ENCODE measurements at places on chromosomes 7 and 10.

GRCh38 chr7:100085515-100085914 lies 3.3 kb upstream of the COPS6 start:
- no peak for DNase-seq

DNA sequence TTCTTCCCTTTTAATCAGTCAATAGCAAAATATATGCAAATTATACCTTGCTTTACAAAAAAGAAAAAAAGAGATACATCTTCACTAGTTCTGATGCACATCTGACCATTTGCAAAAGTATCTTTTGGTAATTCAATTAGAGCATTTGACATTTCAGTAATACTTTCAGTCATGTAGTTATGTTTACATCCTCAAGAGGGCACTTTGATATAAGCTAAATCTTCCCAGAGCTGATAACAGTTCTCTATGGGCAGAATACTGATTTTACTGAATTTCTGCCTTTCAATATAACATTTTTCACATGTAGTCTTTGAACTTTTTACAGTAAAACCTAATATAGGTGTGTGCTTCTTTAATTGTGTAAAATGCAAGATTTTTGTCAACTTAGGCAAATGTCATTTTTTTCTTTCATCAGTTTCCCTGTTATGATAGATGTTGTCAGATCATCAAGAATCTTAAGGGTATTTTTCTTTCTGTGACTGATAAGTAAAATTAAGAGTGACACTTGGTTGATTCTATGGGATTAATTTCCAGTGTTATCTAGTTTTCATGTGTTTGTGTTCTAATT lies 703.5 kb upstream of the SEMA3D start:
- DNase-seq = peak; percentile 23

DNA sequence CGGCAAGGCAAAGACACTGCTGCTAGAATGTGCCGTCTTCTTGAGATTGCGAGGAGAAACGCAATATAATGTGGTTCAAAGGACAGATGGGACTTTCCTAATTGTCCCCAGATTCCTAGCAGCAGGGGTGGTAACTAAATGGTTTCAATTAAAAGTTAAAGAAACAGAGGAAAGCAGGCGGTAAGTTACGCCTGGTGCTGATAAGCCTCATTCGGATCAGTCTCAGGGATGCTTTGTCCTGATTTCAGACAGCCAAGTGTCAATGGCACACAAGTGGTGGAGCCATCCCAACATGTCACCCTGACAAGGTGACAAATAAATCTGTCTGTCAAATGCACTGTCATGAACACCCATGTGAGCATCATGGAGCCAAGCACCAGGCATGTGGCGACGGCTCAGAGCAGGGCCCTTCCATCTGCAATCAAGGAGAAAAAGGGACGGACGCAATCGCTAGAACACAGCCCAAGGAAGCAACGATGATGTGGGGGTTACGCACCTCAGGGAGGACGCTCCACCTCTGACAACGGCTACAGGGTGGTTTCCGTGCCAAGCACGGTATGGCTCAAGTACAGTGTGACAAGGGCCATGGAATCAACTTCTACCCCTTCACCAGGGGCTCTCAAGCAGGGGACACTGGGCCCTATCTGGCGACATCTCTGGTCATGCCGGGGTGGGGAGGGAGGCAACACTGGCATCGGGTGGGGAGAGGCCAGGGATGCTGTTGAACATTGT lies 66.2 kb downstream of the CTBP2 start:
- no peak for DNase-seq

DNA sequence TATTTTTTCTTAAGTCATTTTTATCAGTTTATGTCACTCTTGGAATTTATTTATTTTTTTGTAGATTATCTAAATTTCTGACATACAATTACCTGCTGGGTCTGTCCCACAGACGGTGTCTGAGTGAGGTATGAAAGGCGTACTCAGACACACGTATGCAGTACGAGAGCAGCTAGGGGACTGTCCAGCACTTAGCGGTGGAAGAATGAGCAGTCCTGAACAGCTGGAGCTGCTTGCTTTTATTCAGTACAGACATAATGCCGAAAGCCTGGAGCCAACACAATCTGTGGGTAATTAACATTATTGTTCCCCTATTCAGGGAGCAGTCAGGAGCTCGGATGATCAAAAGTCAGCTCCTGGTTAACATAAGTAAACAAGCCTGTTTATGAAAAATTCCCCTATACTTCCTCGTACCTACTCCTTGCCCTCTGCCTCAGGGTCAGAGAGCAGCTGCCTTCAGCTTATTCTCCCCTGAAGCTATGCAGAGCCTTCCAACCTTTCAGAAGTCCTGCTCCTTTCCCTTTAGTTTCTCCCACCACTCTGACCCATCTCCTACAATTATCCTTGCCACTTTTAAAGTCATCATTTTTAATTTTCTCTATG lies 488.0 kb upstream of the POM121L12 start:
- no peak for DNase-seq

GRCh38 chr7:102050864-102051460 lies 233.5 kb downstream of the CUX1 start:
- DNase-seq = no peak

DNA sequence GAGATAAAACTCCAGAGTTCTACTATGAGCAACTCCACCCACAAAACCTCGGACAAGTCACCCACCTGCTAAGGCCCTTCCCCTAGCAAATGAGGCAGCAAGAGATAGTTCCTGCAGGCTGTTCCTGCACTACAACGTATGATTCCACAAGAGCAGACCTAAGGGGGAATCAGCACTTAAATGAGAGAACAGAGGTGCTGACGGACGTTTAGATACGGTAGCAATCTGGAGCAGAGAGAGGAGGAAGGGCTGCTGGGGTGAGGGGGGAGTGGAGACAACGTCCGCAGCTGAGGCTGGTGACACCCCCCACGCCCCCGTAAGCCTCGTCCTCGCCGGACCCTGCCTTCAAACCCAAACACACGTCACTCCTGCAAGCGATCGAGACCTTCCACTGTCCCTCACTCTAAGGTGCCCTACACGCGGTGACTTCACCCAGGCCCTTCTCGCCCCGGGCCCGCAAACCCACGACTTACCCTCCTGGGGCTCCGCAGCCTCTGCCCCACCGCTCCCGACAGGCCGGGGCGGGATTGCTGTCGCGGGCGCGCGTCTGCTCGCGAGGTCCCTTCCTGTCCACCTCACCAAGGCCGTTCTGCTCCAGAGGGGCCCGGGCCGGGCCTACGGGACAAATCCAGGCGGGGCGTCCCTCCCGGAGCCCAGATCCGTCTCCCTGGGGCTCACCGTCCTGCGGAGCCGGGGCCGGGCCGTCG lies 635 bp downstream of the ZNF12 start:
- peak; percentile 13 for DNase-seq

DNA sequence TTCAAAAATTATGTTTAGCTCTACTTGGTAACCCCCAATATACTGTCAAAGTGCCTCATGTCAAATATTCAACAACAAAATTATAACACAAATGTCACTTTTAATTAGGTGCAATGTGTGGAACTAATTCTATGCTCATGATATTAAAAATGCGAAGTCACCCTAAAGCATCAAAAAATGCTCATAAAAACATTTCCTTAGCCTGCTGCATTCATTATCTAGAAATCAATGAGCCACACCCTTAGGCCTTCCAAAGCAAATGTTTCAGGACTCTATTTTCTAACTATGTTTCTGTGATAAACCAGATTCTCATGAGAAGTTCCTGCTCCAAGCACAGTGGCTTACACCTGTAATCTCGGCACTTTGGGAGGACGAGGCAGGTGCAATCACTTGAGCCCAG lies 75.0 kb upstream of the ANK3 start:
- no peak for DNase-seq

DNA sequence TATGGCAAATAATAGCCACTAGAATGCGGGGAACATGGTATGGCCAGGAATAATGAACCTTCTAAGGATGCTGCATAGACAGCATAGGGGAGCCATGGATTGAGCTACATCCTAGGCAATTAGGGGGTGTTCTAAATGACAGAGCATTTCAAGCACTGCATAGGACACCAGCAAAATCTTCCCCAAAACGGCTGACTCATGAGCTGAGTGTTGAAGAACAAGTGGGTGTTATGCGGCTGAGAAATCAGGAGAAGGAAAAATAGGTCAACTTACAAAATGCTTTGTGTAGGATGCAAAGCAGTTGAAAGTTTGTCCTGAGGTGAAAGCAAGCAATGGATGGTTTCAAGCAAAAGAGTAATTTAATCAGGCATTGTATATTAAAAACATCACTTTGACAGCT lies 1023.5 kb upstream of the C7orf33 start:
- DNase-seq = no peak

DNA sequence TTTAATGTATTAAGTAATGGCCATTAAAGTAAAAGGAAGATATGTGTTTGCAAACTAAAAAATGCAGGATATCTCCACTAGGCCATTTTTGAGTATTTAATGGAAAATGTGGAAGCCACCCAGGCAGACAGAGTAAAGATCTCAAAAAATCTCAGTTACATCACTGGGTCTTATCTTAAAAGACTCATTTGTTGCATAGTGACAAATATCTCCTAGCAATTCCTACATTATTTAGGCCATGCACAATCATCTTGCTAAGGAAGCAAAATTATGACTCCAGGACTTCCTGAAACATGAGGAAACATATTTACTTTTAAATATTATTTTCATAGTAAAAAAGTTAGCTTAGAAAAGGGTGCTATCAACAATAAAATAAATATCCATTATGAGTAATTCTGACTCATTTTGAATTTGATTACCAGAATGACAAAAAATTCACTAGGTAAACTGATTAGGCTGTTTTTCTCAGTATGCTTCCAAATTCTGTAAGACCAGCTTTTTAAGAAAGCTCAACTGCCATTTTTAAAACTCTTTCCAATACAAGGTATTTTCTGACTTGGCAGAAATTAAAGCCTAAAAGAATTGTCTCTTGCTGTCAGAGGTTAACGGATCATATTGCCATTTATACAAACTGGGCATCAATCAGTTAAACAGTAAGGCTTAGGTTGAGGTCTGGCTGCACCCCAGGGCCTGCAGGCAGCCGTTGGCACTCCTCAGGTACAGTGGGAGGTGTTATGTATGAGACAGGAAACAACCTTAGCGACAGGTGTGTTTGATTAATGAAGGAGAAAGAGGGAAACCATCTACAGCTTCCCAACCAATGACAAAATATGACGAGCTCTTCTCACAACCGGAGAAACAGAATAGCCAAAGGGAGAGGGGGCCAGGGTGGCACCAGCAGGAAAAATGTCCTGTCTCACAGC lies 31.8 kb downstream of the PCLO start:
- no peak for DNase-seq

- no peak for DNase-seq
These were observed 180.3 kb upstream of the MYO3A start for GRCh38 chr10:25753776-25754175.

- no peak for DNase-seq
These were observed 228.7 kb upstream of the KLF6 start for GRCh38 chr10:4013651-4014121.

DNA sequence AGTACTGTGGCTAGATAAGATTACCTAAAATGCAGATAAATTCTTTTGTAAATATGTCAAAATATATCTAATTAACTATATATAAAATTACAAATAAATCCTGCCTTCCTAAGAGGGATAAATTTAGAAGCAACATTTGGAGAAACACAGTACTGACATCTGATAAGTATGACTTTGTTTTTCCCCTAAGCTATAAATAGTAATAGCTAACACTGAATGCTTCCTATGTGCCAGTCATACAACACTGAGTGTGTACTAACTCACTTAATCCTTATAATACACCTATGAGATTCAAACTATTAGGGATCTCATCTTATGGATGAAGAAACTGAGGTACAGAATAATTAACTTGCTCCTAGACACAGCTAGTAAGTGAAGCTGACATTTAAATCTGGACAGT lies 733.4 kb downstream of the MAGI2 start:
- DNase-seq = no peak

DNA sequence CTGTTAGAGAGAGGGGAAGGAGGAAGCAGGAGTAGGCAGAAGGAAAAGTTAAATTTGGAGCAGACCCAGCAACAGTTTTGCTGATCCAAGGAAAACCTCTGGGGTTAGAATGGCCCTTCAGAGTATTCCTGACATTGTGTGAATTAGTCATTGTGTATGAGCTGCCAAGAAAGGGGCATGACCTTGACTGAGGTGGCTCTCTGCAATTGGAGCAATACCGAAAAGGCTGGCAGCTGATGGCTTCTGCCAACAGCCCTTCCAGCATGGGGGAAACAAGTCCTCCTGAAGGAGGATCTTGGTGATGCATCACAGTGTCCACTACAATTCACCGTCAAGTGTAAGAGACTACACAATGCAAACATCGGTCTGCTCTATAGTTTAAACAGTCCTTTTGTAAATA lies 20.6 kb upstream of the WASL start:
- peak; percentile 26 for DNase-seq

DNA sequence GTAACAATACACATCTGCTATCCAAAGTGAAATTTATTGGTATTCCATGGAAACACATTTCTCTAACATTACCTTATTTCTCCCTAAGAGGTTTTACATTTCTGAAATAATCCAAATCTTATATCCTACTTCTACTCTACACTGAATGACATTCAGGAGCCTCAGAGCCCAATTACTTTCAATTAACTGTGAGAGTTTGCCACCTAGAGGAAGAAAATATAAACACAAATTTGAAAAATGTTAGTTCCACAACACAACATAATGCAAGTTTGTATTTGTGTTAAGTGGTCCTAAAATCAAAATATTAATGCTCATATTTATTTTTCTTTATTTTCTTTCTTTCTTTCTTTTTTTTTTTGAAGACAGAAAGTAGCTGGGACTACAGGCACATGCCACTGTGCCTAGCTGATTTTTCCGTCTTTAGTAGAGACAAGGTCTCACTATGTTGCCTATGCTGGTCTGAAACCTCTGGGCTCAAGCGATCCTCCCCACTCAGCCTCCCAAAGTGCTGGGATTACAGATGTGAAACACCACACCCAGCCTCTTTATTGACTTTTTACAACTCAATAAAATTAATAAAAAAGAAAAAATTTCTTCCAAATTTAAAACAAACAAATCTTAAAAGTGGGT lies 46.0 kb downstream of the ATAD1 start:
- DNase-seq = peak; percentile 32

DNA sequence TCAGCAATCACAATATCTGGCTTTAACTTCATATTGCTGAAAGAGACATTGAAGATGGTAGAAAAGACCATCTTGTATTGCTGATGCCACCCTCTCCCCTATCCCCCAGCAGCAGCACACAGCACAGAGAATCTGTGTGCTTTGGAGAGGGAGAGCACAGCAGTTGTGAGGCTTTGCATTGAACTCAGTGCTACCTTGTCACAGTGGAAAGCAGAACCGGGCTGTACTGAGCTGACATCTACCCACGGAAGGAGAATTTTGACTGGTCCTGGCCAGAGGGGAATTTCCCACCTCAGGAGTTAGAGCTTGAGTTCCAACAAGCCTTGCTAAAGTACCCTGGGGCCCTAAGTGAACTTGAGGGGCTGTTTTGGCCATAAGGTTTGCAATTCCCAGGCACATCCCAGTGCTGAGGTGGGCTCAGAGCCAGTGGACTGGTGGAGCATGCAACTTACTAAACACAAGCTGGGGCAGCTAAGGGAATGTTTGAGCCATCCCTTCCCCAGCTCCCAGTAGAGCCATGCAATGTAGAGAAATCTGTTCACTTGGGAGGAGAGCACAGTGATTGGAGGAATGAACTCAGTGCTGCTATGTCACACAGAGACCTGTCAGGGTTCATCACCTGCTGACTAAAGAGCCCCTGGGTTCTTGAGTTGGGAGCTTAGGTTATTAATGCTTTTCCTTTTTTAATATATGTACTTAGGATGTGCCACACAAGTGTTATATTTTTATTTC lies 62.1 kb downstream of the OR13A1 start:
- no peak for DNase-seq

Data from fibroblast of skin of right quadriceps (primary cell).